ENCODE measurements at places on chromosomes 12 and 14.

DNA sequence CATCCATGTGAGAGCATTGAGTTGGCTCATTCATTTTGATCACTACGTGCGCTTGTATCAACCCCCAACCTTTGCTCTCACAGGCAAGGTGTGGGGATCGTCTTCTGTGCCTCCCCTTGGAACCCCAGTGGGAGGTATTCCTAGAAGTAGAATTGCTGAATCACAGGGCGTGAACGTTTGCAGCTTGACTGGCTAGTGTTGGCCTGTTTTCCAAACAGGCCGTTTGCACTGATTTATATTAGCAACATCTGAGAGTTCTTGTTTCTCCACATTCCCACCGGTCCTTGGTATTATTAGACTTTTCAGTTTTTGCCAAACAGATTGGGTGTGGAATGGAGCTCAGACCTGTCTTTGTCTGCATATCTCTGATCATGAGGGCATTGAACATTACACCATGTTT, 288.6 kb upstream of the PWP1 start:
- no peak for DNase-seq

DNA sequence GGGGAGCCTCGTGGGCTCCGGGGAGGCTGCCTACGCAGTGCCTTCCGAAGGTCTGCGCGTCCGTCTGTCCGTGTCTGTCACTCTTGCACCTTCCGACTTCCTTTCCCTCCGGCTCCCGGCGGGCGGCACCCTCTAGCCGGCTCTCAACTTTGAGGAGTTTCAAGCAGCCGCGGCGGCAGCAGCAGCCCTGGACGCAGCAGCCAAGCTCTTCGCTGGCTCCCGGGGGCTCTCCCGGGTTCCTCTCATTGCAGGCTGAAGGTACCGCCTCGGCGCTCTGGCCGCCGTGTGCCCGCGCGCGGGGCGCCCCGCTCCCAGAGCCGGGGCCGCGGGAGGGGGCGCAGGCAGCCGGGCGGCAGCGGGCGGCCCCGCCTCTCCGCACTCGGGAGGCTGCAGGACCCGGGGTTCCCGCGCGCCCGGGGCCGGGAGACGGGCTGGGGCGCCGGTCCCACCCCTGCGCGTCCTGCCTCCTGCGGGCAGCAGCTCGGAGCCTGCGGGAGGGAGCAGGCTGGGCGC, at the start of the genes AMIGO2 and PCED1B:
AMIGO2 (minus strand) TSS at position 492 of the 513 bp plus-strand sequence. CDS start 957 bp downstream, outside the sequence.
PCED1B (plus strand) TSS at position 154 of the 513 bp plus-strand sequence. CDS start 155,443 bp downstream, outside the sequence.
- no peak for DNase-seq

- DNase-seq: no peak
Measured at GRCh38 chr12:49921299-49921698, 17.6 kb upstream of the FAIM2 start.

GRCh38 chr12:57099766-57100165, 10.9 kb downstream of the NAB2 start:
- DNase-seq: no peak

GRCh38 chr12:76942267-76942666, 63.4 kb upstream of the CSRP2 start:
- DNase-seq: no peak

GRCh38 chr14:97977651-97978261, 1180.6 kb downstream of the VRK1 start:
- DNase-seq: no peak

- no peak for DNase-seq
Measured at GRCh38 chr12:50246873-50247612, 36.3 kb downstream of the LIMA1 start.

DNA sequence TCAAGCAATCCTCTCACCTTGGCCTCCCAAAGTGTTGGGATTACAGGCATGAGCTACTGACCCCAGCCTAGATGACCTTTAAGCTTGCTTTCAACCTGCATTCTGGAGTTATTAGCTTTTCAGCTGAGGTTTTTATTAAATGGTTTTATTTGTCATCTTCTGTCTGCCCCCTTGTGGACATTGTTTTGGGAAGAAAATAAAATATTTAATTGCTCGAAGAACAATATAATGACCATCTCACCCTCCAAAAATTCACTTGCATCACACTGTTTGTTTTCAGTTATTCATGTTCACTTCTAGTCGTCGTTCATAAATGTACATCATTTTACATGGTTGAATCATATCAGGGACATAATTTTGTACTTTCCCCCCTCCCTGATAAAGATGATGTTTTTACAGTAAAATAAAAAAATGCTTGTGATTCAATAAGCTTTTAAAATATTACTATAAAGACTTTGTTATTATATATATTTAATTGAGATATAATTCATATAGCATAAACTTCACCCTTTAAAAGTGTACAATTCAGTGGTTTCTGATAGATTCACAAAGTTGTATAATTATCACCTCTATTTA, 10.1 kb upstream of the SPATS2 start:
- DNase-seq: no peak

- DNase-seq: no peak
Measured at GRCh38 chr12:70796989-70797388, 123.5 kb downstream of the PTPRR start.

DNA sequence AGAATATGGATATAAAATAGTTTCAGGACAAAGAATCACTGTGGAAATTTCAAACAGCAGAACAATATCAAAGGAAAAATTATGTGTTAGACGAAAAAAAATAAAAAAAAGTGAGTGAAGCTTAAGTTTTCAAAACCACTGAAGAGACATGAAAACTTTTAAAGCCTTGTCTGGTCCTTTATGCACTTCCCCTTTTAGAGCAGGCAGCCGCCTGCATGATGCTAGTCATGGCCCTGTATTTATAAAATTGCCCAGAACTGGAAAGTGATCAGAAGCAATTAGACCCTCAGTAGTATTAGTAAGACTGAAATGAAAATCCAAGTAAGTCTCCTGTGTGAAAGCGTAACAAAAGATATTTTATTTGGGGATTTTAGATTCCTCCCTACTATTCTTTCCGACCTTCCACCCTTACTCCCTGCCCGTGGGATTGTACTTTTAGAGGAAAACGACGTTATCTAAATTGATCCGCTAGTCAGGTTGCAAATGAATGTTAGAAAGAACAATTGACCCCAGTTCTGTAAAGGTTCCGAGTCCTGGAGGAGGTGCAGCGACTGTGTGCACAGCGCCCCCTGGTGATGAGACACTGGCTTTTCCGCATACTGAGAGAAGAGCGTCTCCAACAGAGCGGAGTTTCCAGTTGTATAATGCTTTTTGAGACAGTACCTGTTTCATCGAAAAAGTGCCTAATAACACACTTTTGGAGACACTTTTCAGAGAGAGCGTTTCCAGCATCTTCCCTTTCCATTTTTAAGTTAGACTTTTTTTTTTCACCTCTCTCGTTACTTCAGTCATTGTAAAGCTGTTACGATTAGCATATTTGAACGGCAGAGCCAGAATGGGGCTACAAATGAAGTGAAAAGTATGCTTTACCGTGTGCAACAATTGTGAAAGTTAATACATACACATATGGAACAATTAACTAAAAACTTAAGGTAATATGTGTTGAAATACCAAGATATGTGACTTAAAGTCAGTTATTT, 12.4 kb downstream of the MGST1 start:
- no peak for DNase-seq

DNA sequence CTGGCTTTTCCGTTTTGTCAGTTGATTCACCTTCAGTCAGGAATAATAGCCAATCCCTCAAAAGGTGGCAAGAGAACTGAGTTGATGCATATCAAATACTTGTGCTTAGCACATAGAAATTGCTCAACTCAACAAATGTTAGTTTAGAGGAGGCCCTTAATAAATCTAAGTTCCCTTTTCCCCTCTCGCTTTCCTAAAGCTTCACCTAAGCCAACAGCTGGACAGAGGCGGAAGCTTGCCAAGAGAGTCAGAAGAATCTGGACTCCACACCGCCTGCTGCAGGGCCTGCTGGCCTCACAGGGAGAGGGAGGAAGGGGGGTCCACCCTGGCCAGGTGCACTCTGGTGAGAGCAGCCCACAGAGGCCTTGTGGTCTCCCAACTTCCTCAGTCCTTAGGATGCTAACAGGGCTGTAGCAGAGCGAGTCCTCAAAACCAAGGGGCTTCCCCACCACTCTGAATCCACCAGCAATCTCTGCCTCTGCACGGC, 213.1 kb downstream of the CHST11 start:
- DNase-seq: no peak

DNA sequence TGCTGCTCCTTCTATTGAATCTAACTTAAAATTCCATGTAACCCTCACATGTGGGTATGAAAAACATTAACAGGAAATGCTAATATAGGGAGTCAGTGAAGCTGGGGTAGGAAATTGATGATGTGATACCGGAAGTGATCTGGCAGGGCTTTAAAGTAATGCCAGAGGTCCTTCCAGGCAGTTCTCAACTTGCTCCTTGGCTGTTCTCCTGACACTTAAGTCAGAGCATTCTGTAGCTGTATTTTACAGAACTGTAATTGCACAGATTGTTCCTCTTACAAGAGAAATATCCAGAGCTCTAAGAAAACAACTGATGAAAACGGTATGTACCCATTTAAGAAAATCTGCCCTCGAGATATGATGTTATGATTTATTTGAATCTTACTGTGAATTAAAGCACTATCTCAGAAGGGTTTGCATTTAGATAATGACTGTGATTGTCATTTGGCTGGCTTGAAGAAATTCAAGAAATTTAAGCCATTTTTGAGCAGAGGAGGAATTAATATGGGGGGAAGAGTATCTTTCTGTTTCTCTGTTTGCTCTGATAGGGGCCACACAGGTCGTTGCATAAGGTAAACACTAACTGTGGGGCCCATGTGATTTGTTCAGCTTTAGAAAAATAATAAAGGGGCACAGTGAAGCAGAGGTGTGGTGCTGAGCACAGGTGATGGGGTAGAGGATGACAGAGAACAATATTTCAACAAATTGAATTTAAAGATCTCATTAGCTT, 88.4 kb downstream of the BBS10 start:
- no peak for DNase-seq

- peak; percentile 65 for DNase-seq
Measured at GRCh38 chr12:54294152-54294952, 6.5 kb downstream of the NFE2 start.

DNA sequence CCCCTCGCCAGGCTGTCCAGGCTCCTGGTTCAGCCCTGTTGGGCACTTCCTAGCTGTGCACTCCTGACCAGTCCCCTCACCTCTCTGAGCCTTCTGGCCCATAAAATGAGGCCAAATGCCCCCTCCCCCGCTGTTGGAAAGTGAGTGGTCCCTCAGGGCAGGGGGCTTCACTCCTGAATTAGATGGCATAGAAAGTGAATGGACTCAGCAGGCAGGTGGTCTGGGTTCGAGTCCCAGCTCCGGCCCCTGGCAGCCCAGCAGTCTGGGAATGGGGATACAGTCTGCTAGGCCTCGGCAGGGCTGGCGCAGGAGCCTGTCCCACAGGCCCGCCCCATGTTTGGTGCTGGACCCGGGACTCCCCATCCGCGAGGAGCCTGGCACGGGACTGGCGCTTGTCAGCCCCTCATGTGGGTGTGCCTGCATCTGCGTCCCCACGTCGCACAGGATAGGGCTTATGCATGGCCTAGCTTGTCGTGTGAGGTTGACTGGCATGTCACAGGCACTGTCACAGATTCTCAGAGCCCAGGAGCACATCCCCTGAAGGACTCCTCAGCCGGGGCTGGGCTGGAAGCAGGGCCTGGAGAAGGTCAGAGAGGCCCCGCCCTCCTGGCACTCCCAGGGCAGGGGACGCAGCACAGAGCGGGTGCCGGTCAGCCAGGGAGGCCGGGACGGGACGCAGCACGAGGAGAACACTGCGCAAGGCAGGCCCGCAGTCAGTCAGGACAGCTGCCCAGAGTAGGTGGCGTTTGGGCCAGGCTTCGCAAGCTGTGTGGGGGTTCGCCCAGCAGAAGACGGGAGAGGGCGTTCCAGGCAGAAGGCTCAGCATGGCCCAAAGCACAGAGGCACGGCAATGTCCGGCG, 40.5 kb downstream of the DIO3 start:
- no peak for DNase-seq

- no peak for DNase-seq
Measured at GRCh38 chr12:30847259-30847658, 79.3 kb upstream of the TSPAN11 start.

GRCh38 chr12:32595251-32595650, 83.8 kb upstream of the DNM1L start:
- DNase-seq: no peak

- DNase-seq: no peak
Measured at GRCh38 chr12:64633940-64634337, 23.6 kb downstream of the RASSF3 start.

GRCh38 chr12:122834921-122835749, at the start of gene HIP1R:
TSS of gene HIP1R (plus strand) at chr12:122835457. CDS start at chr12:122835551, 94 bp downstream.
- DNase-seq: no peak

GRCh38 chr12:34119366-34119765, 97.1 kb downstream of the ALG10 start:
- no peak for DNase-seq

DNA sequence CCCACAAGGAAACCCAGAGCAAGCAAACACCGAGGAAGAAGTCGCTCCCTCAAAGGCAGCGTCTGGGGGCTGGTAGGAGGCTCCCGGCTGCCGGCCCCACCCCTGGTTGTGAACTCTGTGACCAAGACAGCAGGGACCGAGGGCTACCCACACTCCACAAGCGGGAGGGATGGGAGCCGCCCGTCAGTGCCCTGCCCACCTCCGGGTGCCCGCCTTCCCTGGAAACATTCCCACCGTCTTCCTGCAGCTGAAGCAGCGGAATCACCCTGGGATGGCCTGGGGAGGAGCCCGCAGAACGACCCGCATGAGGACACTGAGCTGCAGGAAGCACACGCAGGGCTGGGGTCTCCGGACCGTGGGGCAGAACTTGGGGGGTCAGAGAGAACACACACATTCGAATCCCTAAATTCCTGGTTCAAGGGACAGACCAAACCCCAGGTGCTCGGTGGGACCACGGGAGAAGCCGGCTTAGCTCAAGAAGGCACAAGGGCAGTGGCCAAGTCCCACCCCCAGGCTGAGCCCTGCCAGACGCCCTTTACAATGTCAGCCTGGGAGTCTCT, 33.5 kb upstream of the C14orf180 start:
- no peak for DNase-seq

GRCh38 chr14:45705940-45706534, 453.0 kb upstream of the MIS18BP1 start:
- DNase-seq: no peak

GRCh38 chr12:118166946-118167345, 31.0 kb downstream of the PEBP1 start:
- peak; percentile 50 for DNase-seq

GRCh38 chr12:77644915-77645605, 185.6 kb upstream of the NAV3 start:
- DNase-seq: no peak

DNA sequence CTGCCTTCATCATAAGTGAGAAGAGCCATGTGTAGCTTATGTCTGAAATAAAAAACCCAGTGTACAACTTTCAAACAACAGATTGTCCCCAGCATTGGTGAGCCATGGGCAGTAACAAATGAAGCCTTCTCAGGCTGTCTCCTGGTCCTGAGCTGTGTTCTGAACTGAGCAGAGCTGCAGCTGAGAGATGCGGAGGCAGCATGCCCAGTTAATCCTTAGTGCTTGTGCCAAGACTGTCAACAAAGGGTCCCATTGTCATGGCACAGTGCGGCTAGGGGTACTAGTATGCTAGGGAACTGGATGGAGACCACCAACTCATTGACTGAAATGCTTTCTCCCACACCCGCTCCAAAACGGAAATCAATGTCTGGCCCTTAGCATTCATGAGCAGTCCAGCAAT, 154.3 kb downstream of the RMST start:
- DNase-seq: no peak

All from GM18507 (cell line).